HT-29 (cell line): ENCODE measurements at places on chromosomes 4 and X.

DNA sequence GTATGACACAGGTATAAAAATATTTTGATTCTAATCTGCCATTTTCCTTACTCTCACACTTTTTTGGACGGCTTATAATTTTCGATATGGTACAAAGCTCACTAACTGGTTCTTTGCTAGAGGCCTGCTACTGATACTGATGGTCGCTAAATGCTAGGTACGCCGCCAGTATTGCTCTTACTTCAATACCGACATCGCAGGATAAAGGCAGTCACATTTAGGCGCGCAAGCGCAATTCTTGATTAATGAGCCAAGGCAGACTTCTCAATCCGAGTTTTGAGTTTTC is 557 bp upstream of the USP38 start:
- DNase-seq, result no peak

DNA sequence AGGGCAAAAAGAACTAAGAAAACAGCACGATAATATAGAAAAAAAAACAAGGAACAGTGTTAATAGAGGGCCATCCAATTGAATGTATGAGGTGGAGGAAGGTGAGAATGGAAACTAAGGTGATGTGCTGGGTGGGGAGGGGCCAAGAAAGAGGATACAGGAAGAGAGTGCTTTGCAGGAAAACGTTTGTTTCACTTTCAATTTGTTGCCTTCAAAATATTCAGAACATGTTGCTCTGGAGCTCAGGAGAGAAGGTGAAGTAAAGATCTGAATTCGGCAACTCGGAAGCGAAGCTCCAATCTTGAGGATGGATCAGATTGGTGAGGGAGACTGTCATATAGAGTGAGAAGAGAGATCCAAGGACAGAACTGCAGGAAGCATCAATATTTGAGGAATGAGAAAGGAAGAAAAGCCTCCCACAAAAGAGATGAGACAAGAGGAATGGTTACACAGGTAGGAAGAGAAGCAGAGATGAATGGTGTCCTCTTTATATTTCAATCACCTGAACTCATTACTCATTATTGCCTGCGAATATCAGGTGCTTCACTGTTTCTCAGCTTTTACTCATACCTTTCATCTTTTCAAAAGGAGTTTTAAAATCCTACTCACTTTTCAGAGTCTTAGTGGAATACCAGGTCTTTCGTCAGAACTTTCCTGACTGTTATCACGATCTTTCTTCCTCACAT is 14.7 kb upstream of the SEC24D start:
- peak; percentile 7 for DNase-seq

DNA sequence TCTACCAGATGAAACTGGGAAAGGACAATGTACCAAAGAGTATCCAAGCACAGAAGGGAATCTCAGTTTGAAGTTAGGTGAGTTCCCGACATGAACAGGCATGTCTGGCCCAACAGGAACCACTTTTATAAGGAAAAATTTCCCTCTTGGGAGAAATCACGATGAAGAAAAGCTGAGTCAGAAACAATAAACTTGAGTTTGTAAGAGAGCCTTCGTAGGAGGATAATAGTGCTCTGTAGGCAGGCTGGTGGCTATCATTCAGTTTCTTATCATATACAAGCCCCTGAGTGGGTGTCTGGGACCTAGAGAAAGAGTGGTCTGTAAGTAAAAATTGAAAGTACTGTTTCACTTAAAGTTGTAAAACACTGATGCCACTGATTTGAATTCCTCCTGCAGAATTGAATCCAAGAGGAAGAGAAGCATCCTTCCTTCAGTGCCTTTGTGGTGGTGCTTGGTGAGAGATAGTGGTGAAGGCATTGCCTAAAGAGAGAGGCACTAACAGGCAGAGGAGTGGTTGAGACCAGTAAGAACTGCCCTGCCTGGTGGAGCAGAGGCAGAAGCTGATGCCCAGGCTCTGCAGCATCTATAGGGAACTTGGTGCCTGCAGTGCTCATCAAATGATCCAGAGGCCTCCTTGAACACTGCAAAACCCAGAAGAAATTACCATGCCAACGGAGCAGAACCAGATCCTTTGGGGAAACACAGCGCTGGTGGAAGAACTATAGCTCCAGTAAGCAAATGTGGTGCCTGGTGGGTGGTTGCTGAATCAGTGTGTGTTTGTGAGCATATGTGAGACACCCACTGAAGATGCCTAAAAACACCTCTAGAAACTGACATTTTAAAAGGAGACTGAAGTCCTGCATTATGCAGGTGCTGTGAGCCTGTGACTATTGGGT is 31.7 kb upstream of the METAP1 start:
- no peak for DNase-seq

GRCh38 chr4:100630341-100630740 is 112.5 kb upstream of the EMCN start:
- DNase-seq, result no peak

DNA sequence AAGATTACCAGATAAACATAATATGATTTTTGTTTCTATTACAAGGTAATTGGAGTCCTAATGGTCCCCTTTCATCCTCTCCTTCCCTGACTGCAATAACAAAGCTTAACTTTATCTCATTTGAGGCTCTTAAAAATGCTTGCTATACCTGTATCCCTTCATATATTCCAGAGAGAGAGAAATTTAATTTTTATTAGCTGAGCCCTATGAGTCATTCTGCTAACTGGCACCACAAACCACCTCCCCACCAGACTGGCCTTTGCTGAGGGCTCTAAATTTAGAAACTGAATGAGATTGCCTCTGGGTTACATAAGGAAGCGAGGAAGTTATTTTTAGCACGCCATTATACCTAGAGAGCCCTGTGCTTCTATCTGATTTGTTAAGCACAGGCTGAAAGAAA is 27.4 kb downstream of the CBLL2 start:
- no peak for DNase-seq

GRCh38 chr4:3342182-3342854 is 49.5 kb downstream of the RGS12 start:
- no peak for DNase-seq

DNA sequence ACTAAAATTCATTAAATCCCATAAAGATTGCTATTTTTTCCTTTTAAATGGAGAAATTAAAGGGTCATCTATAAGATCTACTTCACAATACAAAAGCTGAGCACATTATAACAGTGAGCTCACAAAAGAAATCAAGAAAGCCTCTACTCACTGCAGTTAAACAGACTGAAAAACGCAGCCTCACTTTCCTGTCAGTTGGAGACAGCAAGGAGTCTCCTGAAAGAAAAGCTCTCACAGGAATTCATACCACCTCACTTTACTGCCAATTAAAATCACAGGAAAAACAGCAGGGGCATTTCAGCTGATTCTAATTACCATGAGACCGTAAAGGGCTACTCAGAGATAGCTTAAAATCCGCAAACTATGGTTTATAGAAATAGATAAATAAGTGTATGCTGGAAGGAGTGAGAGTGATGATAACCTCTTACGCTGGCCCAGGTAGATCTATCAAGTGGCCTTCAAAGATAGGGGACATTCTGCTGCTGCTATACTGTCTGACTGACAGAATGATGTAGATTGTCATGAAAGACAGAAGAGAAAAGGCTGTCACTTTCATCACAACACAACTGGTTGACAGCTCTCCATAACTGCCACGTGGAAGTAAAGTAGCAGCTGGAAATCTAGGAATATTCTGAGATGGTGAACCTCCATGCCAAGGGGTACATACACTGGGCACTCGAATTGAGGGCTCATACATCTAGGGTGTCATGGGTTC is 1333.7 kb upstream of the DIAPH2 start:
- no peak for DNase-seq

DNA sequence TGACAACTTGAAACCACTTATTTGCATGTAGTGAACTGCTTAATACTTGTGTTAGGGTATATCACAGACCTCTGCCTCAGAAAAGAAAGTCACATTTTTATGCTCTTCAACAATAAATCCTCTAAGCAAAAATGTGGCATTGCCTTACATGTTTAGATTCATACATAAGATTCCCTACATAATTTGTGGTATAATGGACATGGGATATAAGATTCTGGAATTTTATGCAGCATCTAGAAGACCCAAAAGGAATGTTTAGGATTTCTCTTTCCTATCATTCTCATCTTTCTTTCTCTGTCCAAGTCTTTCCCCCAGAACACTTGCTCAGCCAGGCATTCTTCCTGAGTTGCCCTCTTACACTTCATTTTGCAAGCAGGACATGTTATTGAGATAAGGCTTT is 37.7 kb upstream of the TET2 start:
- DNase-seq, result no peak

GRCh38 chrX:95063554-95063953 is 1389.5 kb downstream of the FAM133A start:
- DNase-seq, result no peak

- DNase-seq, result no peak
Measured at GRCh38 chr4:147480891-147481576, at the start of gene EDNRA. Gene EDNRA (plus strand): TSS chr4:147481097. CDS start chr4:147485682, 4,585 bp downstream.

DNA sequence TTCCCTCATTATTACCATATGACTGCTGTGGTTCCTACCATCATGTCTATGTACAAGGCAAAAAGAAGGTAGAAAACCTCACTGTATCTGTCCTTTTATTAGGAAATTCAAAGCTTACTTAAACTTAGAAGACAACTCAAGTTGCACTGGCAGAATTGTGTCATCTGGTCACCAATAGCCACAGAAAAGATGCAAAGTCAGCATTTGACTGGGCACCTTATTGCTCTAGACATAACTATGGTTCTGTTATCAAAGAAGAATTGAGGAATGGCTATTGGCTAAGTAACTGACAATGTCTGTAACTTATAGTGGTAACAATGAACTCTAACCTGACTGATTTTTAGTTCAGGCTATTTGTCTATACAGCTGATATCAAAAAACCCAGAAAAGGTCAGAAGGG is 45.3 kb downstream of the MAP9 start:
- DNase-seq, result no peak

GRCh38 chrX:12138361-12139313 is at the start of gene FRMPD4:
Gene FRMPD4 (plus strand): TSS chrX:12138473. CDS start chrX:12138972, 499 bp downstream.
- no peak for DNase-seq

GRCh38 chr4:39259571-39260330 is 77.4 kb downstream of the WDR19 start:
- no peak for DNase-seq

GRCh38 chrX:121903961-121904360 is 856.6 kb downstream of the GLUD2 start:
- no peak for DNase-seq

- DNase-seq, result no peak
Measured at GRCh38 chr4:153222707-153223426, 18.6 kb downstream of the TRIM2 start.
